ENCODE measurements at places on chromosomes 5 and 9.

DNA sequence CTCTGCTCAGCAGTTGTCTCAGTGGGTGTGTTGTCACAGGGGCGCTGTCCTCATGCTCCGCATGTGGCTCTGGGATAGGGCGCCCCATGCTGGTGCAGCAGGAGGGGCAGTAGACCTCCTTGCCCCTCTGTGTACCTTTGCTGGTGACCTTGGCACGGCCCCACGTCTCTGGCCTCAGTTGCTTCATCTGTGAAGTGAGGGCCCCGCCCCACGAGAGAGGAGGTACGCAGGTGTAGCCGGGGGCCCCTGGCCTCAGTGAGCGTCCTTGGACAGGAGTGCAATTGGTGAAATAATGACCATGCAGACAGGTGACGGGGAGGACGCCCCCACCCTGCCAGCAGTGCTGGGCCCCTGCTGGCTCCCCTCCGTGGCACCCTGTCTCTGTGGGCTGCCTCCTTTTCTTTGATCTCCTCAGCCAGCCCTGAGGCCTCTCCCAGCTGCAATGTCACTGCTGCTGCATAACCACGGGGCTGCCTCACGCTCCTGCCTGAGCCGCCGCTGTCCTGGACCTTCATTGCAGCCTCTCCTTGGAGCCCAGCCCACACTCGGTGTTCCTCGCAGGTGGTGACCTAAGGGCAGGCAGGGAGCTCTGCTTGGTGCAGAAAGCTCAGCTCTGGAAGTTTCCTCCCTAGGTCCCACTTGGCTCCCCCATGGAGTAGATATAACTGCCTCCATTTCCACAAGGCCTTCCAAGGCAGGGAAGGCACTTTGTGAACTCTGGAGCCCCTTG, 57.3 kb downstream of the PHF2 start:
- no peak for DNase-seq

DNA sequence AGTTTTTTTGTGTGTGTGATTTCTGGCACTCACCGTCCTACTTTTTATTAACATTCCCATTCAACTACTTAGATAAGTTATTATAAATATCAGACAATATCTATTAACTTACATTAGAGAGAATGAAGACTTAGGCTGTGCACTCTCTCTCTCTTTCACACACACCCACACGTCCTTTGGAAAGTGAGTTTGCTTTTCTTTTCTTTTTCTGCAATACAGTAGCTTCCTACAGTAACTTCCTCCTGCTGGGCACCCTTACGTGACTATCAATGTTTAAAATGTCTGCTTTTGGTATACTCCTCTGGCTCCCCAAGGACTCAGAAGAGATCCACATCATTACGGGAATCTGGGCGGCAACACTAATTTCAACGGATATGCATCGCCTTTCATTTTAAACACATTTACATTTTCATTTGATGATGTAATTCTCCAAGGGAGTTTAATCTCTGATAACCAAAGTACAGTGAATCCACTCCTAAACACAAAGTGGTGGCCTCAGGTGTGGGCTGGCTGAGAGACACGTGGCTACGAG, 179.5 kb downstream of the MAPKAP1 start:
- DNase-seq = no peak

DNA sequence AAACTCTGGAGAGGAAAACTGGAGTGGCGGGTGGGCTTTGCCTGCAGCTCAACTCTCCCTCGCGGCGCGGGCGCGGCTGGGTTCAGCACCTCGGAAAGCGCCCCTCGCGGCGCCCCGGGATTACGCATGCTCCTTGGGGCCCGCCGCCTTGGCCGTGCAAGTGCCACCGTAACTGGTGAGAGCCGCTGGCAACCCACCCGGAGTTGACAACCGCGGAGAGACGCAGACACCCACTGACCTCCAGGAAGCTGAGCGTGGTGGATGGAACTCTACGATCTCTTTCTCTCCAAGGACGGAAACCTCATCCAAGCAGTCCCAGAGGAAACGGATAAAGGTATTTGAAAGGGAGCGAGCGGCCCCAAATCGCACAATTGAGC, 194 bp upstream of the RXFP3 start:
- DNase-seq = peak; percentile 54

GRCh38 chr5:137605411-137605810, 106.3 kb upstream of the SPOCK1 start:
- no peak for DNase-seq

DNA sequence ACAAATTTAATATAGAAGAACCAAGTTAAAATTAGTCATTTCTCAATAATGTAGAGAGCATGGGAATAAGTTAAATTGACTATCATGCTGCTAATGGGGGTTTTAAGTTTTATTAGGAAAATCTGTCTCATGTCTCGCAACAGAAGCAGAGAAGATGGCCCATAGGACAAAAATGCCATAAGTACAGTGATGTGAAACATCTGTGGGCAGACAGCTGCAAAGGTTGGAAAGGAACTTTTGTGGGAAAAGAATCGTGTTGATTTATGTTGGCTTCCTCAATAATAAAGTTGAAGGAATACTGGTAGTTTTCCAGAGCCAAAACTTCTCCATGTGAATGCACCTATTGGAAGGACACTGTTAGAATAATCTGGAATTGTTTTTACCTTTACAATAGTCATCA, 44.8 kb downstream of the VCAN start:
- DNase-seq = peak; percentile 32

GRCh38 chr5:170809551-170809950, 26.0 kb downstream of the GABRP start:
- DNase-seq = peak; percentile 71

DNA sequence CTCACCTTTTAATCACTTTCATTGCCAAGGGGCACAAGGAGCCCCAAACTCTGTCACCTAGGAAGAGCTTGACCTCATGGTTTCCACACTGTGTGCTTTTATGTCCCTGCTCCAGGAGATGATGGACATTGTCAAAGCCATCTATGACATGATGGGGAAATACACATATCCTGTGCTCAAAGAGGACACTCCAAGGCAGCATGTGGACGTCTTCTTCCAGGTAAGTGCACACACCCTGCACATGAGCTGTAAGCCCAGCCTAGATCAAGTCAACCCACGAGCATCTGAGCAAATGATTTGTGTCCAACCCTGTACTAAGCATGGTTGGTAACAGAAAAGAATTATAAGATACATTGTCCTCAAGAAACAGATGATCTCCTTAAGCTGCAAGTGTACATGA, 50.8 kb upstream of the GABRP start:
- no peak for DNase-seq

- no peak for DNase-seq
Measured at GRCh38 chr9:106025453-106025852, 331.1 kb downstream of the TMEM38B start.

DNA sequence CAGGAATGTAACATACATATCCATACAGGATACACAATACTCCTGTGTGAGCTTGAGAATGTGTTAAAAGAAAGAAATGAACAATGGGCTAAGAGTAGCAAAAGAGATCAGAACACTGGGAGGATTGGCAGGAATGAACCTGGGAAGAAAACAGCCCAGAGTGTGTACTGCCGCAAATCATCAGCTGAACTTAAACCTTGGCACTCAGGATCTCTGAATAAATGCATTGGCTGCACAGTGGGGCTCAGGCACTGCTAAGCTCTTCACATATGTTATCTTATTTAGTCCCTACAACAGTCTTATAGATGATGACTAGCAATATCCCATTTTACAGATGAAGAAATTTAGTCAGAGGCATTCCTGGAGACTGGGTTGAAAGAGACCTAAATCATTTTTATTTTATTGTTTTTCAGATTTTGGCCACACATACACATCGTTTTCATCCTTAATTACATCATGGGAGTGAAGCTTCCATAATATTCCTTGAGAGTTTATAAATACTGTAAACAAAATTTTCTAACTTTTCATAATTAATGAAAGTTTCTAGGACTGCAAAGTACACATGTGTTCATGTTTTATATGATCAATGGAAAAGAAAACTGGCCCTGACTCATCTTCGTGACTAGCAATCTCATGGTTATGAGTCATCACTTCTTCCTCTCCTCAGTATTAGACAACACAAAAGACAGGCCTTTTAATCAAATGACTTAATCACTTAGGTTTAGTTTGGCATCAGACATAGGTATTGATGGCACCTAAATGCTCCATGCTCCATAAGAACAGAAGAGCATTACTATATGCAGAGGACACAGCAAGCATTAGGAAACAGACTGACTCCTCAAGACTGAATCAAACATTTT, 59.2 kb downstream of the CDH18 start:
- peak; percentile 92 for DNase-seq

DNA sequence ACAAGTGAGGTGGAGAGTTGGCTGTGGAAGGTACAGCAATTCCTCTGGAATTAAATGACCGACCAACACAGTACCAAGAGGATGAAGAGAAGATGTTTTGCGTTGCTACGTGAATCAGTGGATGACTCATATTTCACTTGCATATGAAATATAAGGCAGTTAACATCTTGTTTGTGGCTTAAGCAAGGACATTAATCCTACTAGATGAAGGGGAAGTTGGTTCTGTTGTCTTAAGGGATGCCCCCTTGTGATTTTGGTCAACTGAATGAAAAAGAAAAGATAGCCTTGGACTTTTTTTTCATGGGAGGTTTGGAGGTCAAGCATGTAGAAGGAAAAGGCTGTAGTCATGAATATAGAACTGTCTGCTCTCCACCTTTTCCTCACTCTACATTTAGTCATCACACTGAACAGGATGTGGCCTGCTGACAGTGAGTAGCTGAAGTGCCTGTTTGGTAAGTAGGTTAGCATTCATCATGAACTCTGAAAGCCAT, 33.9 kb downstream of the VLDLR start:
- DNase-seq = peak; percentile 96

- DNase-seq = no peak
Measured at GRCh38 chr5:60207040-60207439, 313.5 kb upstream of the PDE4D start.

DNA sequence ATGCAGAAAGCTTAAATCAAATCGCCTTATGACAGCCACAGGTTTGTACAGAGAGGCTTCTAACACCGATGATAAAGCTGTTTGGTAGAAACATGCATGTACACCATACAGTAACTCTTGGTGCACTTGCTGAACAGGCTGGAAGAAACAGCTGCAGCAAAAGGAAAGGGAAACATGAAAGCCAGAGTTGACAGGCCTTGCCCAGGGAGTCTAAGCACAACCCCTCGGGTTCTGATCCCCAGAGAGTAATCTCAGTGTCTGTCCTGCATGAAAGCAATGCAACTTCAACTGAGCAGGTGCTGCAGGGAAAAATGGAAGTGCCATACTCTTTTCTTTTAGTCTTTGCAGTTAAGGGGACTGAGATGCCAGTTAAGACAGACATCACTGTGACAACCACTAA, 419.9 kb downstream of the BNC2 start:
- no peak for DNase-seq

GRCh38 chr9:37215830-37216229, 95.5 kb downstream of the ZCCHC7 start:
- DNase-seq = peak; percentile 55

DNA sequence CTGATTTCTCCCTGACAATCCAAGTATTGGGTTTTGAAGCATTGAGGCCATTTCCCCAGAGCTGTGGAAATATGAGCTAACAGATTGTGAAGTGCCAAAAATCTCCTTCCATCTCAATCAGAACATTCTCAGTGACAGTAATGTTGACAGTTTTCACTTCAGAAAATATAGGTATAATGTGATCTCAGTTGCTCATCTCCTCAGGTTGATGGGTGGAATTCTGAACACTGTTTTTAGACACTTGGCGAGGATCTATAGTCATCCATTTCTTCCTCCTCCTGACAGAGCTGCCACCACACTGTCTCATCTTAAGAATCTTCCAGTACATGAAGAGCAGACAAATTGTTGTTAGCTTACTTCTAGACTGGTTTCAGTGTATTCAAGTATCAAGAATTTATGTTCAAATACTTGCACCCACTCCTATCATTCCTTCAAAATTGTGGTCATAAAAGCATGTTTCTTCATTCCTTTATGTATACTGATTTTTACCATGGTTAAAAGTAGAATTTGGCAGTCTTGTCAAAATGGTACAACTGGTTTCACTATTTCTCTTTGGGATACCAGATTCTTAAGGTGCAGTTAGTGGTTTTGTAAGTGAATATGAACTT, 199.7 kb upstream of the TLE4 start:
- DNase-seq = peak; percentile 14

GRCh38 chr5:125262782-125263181, 516.3 kb upstream of the ZNF608 start:
- peak; percentile 47 for DNase-seq

GRCh38 chr9:112842555-112842954, 48.1 kb downstream of the SLC46A2 start:
- no peak for DNase-seq

DNA sequence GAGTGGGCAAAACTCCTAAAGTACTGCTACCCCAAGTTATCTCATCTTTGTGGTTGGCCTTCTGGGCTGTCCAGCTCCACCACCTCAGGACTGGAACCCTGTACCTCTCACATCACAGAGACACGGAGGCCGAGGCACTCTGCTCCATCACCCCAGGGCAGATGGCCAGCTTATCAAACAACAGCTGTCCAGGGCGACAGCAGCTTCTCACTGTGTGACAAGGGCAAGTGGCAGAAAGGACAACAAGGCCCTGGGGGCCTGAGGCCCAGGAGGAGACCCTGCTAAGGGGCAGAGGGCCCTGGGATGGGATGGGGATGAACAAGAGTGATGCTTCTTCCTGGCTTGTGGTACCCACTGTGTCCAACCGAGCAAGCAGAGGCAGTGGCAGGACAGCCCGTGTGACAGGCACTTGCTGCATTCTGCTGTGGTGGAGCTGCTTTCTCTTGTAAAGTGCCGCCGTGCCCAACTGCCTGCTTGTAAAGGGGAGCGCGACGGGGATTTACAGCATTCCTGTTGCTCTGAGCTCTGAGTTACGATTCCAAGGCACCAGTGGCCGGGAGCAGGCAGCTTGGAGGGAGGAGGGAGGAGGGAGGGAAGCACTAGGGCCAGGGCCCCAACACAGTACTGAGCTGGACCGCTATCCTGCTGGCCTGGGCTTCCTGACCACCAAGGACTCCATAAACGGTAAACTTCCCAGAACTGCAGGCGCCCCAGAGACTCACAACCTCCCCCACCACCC, 71.2 kb downstream of the SHB start:
- DNase-seq = no peak

- no peak for DNase-seq
Measured at GRCh38 chr5:149869411-149869821, 75.2 kb downstream of the PDE6A start.

DNA sequence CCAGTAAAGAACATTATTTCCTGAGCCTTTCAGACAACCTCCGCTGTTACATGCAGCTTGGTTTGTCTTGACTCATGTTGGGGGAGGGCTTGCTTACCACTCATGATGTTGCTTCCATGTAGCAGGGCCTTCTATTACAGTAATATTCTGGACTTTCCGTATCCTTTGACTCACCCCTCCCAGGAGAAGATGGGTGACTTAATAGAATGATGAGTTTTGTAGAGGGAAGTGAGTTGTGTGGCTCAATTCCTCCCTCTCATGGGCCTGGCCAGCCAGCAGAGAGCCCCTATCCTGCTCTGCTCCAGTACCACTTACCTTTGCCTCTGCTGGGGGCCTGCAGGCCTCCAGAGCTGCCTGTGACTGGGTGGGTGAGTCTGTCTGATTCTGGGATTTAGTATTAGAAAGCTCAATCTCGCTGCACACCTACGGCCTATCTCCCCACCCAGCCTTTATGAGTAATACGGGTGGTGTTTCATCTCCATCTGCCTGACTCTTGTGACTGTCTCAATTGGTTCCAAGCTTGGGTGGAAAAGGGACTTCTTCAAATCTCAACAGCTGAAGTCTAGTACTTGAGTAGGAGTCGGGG, 52.6 kb upstream of the KLF9 start:
- peak; percentile 92 for DNase-seq
